CD4-positive, alpha-beta T cell (primary cell): ENCODE measurements at places on chromosomes 16 and 17. TPM values are rescaled to one million over a fixed set of nuclear protein-coding genes. Genes with fewer than 3 reads are reported as not detected.

The SLC47A1 gene
- not detected for total RNA-seq

DNA sequence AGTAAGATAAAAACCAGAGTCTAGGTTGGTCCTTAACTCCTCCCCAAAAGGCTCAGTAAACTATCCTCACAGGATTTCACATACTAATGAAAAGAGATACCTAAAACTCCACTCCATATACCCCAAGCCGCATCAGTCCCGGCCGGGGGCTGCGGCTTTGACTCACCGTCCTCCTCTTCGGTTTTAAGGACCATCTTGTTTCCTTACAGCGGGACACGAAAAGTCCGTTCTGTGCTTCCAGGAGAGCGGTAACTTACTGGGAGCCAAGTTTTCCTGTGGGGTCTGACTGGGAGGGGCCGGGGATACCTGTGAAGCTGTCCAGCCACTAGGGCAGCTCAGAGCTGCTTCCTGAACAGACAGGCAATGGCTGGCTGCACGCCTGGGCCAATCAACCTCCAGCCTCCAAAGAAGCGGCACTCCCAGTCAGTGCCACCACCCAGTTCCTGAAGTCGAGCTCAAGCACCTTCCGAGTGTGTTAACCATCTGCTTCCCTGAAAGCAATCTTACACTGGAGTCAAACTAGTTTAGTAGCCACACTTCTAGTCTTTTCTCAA is 45.5 kb downstream of the CYTH1 start:
- peaks cover 19% of the 10 kb centered on the region for H3K36me3 ChIP-seq
- H3K27ac ChIP-seq = peak overlapping the region; percentile 80
- no peaks in the 10 kb centered on the region for H3K27me3 ChIP-seq
- peak overlapping the region; percentile 66 for H3K4me3 ChIP-seq
- peak; percentile 68 for DNase-seq

The ENPP7 gene
- not detected for total RNA-seq

GRCh38 chr17:9696279-9697044 is 51.1 kb downstream of the USP43 start:
- H3K4me3 ChIP-seq = no peak overlapping the region
- no peaks in the 10 kb centered on the region for H3K36me3 ChIP-seq
- no peak for DNase-seq
- H3K27ac ChIP-seq = no peak overlapping the region
- no peaks in the 10 kb centered on the region for H3K27me3 ChIP-seq

DNA sequence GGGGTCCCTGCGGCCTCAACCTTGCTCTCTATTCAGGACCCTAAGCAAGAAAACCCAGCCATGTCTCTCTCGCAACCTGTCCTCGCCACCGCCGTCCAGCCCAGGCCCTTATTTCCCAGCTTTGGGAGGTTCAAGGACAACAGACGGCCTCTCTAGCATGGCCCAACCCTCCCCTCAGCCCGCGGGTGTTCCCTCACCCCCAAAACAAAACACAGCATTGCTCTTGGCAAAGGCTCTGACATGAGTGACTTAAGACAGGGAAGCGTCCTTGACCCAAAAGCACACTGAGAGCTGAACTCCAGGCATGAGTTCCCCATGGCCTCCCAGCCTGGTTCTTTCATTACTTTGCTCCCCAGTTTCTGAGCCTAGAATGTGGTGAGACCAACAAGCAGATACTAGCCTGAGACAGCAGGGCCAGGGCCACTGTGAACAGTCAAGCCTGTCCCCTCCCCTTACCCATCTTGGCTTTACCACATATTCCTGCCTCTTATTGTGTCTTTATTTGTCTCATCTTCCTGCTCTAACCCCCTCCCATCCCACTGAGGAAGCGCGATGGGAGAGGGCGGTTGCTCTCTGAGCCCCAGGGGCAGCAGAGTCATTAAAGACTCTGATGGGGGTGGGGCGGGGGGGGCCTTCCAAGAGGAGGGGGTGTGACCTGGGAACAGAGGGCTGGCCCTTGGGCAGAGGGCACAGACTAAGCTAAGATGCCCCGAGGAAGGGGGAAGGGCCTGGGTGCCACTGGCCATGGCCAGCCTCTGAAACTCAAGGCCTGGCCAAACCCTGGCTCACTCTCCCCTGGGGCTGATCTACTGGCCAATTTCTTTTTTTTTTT is 11.8 kb downstream of the SREBF1 start:
- H3K4me1 ChIP-seq = peaks cover 89% of the 10 kb centered on the region

DNA sequence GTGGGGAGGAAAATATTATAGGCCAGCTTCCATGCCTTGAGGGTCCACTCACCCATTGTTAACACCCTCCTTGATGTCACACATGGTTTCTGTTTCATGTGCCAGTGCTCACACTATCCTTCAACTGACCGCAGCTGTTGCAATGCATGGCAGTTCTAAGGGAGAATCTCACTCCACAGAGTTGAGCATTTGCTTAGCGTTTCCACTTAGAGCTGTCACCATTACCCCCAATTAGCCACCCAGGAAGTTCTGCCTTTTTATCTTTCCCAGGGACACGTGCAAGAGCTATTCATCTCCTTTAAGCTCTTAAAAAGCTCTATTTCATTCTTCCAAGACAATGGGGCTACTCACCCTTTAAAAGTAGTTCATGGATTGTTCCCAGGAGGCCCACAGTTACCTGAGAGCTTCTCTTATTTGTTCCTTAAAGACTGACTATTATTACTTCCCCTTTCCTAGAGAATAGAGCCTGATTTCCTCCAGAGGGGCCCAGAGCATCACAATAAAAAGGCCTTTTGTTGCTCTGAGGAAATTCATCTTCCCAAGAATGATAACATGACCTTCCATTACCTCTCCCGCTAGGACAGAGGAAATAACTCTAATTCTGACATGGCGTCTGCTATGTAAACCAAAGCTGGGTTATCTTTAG is 126.8 kb downstream of the CACNG3 start:
- no peak overlapping the region for H3K4me3 ChIP-seq
- DNase-seq = no peak
- H3K27ac ChIP-seq = no peak overlapping the region
- no peaks in the 10 kb centered on the region for H3K27me3 ChIP-seq
